ENCODE measurements at places on chromosomes 11 and 22.

DNA sequence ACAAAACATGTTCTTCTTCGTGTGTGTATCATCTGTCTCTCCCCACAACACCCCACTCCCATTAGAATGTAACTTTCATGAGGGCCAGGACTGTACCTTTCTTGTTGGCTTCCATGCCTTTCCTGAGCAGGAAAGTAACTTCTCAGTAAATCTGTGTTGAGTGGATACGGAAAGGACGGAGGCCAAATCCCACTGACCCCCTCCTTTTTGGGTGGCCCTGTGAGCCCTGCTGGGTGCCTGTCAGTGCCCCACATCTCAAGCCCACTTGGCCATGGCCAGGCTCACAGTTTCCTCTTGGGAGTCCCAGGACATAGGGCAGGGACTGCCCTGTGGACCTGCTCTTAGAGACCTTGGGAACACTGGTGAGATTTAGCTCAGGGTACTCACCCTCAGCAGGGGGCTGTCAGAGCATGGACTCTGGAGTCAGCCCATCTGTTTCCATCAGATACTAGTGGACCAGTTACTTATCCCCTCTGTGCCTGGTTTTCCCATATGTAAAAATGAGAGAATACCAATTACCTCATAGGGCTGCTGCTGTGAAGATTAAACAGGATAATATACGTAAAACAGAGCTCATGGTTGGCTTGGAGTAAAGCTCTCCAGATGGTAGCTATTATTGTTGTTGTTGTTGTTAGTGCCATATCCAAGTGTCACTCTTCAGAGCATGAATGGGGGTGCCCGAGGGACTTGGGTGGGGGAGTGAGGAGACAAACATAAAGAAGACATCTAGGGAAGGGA, 1.0 kb upstream of the C11orf96 start:
- no peak for DNase-seq

GRCh38 chr11:19872512-19873145, 160.0 kb downstream of the NAV2 start:
- no peak for DNase-seq

DNA sequence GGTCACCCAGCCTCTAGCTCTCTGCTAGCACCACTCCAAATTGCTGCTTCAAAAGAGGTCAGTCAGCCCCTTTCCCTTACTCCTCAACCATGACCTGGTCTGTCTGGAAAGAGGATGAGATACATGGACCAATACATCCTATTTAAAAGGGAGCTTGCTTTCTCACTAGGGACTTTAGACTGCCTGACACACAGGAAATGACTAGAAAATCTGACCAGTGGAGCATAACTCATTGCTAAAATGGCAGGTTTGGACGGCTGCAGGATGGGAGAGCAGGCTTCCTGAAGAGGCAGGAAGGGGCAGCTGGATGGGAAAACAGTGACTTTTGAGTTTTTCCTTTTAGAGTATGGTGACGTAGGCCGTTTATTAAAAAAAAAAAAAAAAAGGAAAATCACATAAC, 25.3 kb downstream of the STIM1 start:
- DNase-seq, result no peak

GRCh38 chr11:821512-822371, 3.0 kb downstream of the PNPLA2 start:
- no peak for DNase-seq

- no peak for DNase-seq
Measured at GRCh38 chr11:117838901-117839300, 14.4 kb upstream of the FXYD2 start.

DNA sequence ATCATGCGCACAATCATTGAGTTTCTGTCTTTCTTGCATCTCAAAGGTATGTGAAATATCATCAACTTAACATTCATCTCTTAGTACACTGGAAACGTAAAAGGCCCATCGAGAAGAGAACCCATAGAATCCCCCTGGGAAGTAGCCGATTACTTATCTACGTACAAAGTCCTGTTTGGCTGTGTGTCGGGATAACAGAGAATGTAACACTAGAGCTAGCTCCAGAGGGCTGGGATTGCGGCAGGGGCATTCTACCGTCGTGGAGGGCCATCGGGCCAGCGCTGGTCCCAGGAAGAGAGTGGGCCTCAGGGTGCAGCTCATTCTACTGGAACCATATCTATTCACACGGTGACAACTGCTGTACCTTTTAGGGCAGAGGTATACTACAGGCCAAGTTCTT, 4.5 kb downstream of the GAL start:
- no peak for DNase-seq

GRCh38 chr11:121773076-121773475, 320.3 kb upstream of the SORL1-AS1 start:
- DNase-seq, result no peak

GRCh38 chr22:29133603-29134133, 60.8 kb downstream of the KREMEN1 start:
- no peak for DNase-seq

DNA sequence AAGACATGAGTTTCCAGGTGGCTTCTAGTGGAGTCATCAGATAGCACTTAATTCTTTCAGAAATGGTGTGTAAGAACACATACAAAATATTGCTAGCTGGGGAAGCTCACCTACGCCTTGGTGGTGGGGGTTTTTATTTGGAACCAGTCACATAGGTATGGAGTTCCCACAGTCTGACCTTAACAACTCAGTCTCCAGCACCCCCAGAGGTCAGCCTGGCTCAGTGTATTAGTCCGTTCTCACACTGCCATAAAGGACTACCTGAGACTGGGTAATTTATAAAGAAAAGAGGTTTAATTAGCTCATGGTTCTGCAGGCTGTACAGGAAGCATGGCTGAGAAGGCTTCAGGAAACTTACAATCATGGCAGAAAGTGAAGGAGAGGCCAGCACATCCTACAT, 317.5 kb upstream of the ZC3H12C start:
- DNase-seq, result no peak

DNA sequence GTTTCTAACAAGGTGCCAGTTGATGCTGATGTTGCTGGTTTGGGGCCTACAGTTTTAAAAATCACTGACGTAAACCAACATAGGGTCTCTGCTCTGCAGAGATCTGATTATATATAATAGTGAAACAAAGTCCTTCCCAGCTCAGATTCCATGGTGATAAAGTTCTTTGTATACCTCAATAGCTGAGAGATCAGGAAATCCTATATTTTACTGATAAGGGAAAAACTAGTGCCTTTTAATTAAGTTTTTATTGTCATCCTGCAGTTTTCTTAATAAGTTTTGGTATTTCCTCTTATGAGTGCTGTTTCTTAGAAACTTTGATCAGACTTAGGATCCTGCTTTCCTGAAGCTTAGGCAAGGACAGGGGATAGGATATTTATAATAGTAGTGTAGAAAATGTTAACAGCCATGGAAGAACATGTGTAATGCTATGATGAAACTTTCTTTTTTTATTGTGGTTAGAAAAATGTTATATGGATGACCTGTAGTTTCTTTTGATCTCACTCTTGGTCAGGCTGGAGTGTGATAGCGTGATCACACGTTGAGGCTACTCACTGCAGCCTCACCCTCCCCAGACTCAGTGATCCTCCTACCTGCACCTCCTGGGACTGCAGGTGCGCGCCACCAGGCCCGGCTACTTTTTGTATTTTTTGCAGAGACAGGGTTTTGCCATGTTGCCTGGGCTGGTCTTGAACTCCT, 14.1 kb downstream of the CAPRIN1 start:
- no peak for DNase-seq

DNA sequence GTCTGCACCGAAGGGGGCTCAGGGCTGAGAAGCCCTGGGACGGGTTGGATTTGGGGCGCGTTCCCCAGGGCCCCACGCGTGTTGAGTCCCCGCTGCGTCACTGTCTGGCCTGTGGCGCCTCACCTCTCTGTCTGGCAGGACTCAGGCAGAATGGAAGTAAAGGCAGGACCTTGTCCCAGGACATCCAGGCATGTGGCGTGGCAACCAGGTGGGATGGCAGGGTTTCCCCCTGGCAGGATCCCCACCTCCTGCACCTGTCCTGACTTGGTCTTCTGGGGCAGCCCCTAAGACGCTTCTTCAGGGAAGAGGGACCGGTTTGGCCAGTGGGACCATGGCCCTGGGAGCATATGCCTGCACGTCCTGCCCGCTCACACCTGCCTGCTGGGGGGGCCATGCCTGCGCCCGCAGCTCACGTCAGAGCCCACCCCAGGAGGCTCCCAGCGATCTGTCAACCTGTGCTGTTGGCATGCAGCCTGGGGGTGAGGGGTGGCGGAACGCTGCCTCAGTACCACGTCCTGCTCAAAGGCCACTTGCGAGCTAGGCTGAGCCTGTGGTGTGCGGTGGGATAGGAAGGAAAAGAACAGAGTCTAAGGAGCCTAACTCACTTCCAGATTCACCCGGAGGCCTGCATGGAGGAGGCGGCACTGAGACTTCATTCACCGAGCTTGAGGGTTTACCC, 72.7 kb downstream of the KCNQ1 start:
- no peak for DNase-seq

DNA sequence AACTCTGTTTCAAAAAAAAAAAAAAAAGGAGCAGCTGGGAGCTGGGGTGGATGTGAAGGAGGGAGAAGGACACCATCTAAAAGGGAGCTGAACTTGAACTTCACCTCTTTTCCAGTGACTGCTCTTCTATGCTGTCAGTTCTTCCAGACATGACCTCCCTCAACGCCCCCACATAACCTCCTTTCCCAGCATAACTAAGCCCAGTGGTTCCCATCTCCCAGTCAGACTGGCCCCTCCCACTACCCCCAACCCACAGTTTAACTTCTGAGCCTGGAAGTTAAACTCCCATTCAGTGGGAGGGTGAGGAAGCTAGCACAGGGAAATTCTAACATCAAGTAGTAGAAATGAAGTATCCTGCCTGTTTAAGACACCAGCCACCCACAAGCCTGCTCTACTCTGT, 1.8 kb downstream of the ARHGAP1 start:
- DNase-seq, result no peak

DNA sequence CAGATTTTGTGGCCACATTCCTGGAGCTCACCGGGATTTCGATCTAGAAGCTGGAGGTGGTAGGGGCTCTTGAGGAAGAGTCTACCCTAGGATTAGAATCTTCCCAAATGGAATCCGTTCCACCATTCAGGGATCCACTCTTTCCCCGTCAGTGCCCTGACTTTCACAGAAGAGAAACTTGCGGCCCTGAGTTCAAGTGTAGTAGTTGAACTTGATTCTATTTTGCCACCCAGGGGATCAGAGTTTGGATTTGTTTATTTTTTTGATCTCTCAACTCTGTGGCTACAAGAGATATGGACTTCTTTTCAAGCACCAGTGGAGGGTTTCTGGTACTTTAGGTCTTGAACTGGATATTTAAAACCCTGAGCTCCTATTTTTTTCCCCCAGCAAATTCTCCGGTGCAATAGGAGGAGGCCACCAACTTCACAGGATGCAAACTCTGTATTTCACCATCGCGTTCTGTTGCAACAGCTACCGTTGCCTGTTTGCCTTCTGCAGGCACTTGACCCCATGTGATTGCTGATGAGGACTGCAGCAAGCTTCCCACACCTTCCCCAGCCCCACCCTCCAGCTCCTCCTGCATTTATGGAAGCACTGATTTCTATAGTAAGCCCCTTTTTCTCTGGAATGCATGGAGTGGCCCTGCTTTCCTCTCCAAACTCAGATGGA, 14.8 kb upstream of the MRGPRF start:
- DNase-seq, result no peak

GRCh38 chr11:46238078-46238966, 39.1 kb upstream of the CREB3L1 start:
- DNase-seq, result peak; percentile 45

- no peak for DNase-seq
Measured at GRCh38 chr11:58285483-58286040, 17.5 kb upstream of the OR10W1 start.

- DNase-seq, result no peak
Measured at GRCh38 chr22:25085156-25085555, 114.5 kb upstream of the CRYBB3 start.

- DNase-seq, result peak; percentile 34
Measured at GRCh38 chr11:44727373-44728287, 868 bp downstream of the TSPAN18 start.

- DNase-seq, result no peak
Measured at GRCh38 chr11:58654908-58655296, 32.4 kb downstream of the CNTF start.

DNA sequence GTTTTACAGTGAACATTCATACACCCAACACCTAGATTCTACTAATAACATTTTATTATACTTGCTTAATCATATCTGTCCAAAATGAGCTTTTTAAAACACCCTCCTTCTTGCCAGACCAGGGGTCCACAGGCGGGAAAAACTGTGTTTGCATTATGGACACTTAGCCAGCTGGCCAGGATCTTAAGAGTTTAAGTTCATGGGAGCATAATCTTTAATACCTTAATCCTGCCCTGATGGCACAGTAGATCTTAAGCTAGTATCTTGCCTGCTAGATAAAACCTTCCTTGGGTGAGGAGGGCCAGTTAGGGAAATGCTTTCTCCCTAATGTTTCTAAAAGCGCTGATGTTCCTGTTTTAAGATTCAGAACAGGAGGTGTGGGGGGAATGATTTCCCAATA, 13.1 kb upstream of the CCDC134 start:
- no peak for DNase-seq

- DNase-seq, result no peak
Measured at GRCh38 chr11:3942956-3943497, 87.6 kb downstream of the STIM1 start.

DNA sequence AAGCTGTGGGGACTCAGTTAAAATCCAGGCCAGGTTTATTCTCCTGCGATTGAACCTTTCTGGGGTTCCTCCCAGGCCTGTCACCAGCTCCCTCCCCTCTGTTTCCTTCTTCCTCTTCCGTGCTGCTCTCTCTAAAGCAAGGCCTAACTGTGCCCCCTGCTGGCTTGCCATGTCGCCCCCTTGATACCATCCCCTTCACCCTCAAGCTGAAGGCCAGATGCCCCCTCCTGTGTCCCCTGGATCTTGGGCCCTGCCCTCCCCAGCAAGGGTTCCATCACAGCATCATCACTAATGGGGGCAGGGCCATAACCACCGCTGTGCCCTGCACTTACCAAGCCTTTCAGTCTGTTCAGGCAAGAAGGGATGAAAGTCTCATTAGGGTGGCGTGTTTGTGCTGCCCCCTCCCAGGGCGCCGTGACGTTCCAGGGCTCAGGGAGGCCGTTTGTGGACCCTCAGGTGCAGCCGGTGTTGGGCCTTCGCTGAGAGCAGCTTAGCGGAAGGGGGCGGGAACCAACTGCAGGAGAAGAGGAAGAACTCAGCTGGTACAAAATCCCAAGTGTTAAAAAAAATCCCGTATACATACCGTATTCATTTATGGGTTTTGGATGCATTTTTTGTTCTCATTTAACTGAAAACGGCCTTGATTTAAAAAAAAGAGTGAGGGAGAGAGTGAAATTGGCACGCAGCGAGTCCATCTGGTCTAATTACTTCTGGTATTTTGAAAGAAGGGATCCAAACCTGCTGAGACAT, 69.9 kb downstream of the MPPED1 start:
- no peak for DNase-seq

GRCh38 chr11:109000531-109000930, 335.7 kb downstream of the DDX10 start:
- no peak for DNase-seq

DNA sequence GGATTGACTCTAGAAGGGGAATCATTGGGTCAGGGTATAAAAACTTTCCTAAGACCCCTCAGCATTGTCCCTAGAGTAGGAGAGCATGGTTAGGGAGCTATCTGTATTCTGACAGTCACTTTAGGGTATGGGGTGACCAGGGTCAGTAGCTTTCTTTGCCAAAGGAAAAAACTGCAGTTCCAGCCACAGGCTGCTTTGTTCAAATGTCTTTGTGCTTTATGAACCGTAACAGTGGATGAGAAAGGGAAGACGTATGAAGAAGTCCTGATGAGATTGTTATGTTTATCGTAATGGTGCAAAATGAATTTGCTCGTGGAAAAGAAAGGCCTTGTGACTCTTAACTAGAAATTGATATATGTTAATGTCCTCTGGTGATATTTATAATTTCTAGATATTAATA, 30.0 kb downstream of the CYB5R2 start:
- DNase-seq, result no peak

All from caudate nucleus (tissue), 63 donors.